Activated T-cell treated with anti-CD3 and anti-CD28 coated beads, Interleukin-2, amount 50 U/mL, for 72 hours (primary cell): ENCODE measurements at places on chromosomes 7 and 10. TPM values are rescaled to one million over a fixed set of nuclear protein-coding genes. Genes with fewer than 3 reads are reported as not detected.
A peak's percentile ranks its signal among the peaks of the same experiment; 100 is the strongest.

The FXYD4 gene
- total RNA-seq, result not detected

The NRG3 gene
- total RNA-seq, result not detected

The VWDE gene
- 0.43 TPM for total RNA-seq

The TYW1B gene
- total RNA-seq, result 1.5 TPM

GRCh38 chr7:152551304-152552036 is 115.7 kb upstream of the KMT2C start:
- DNase-seq, result no peak
- H3K4me3 ChIP-seq, result no peak overlapping the region
- no peaks in the 10 kb centered on the region for H3K36me3 ChIP-seq
- H3K27ac ChIP-seq, result no peak overlapping the region

DNA sequence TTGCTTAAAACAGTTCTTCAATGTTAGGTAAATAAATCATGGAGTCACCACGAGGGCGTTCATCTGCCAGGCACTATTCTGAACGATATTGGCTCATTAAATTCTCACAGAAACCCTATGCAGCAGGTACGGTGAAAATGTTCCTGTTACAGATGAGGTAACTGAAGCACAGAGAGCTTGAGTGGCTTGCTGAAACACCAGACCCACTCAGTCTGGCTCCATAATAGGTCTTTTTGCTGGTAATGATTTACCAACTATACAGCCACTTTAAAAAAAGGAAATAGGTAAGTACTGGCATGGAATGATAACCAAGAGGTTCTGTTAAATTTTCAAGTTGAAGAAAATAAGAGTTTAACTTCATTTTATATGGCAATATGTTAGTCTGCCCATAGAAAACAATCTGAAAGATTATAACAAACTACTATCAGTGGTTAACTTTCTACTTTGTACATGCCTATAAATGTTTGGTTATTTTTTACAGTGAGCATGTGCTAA is 1.3 kb upstream of the TM9SF3 start:
- DNase-seq, result no peak
- H3K4me3 ChIP-seq, result no peak overlapping the region
- H3K27me3 ChIP-seq, result peaks cover 8% of the 10 kb centered on the region

- peaks cover 15% of the 10 kb centered on the region for H3K4me1 ChIP-seq
- H3K4me3 ChIP-seq, result no peak overlapping the region
- no peaks in the 10 kb centered on the region for H3K36me3 ChIP-seq
- H3K27me3 ChIP-seq, result no peaks in the 10 kb centered on the region
These were observed 121.6 kb downstream of the C10orf105 start for GRCh38 chr10:71597821-71598498.

GRCh38 chr7:155193716-155194115 is 104.0 kb upstream of the INSIG1 start:
- H3K27me3 ChIP-seq, result peaks cover 22% of the 10 kb centered on the region
- DNase-seq, result no peak
- H3K36me3 ChIP-seq, result peaks cover 31% of the 10 kb centered on the region
- H3K27ac ChIP-seq, result no peak overlapping the region

DNA sequence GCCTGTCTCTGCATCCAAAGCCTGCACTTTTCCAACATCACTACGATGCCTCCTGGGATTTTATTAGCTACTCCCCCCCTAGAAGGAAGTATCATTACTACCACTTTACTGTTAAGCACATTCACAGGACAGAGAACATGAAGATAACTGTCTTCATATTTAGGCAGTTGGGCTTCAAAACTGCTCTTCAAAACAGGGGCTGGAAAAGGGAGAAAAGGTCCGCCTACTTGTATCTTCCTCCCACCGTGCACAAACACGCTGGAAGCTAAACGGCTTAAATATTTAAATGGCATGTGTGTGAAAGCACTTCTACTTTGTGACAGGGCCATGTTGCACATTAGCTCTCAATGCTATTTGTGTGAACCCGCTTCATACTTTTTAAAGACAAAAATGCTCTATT is 999 bp downstream of the ITIH5 start:
- no peak overlapping the region for H3K27ac ChIP-seq
- no peaks in the 10 kb centered on the region for H3K36me3 ChIP-seq
- DNase-seq, result no peak

GRCh38 chr10:132677096-132677472 is 108.9 kb downstream of the NKX6-2 start:
- no peaks in the 10 kb centered on the region for H3K27me3 ChIP-seq
- DNase-seq, result no peak
- H3K4me3 ChIP-seq, result no peak overlapping the region
- H3K4me1 ChIP-seq, result peaks cover 6% of the 10 kb centered on the region
- H3K36me3 ChIP-seq, result no peaks in the 10 kb centered on the region

DNA sequence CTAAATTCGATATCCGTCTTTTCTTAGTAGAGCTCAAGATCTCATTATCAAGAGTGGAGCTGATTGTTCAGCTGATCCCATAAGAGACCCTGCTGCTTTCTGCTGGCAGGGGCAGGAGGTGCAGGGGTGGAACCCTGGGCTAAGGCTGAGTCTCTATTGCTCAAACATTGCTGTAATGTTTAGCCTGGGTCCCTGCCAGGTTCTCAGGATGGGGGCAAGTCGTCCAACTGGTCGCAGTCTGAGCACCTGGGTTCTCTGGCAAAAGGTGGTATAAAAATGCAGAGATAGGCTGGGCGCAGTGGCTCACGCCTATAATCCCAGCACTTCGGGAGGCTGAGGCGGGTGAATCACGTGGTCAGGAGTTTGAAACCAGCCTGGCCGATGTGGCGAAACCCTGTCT is 62.0 kb upstream of the NRBF2 start:
- no peak for DNase-seq
- peaks cover 9% of the 10 kb centered on the region for H3K4me1 ChIP-seq
- H3K27me3 ChIP-seq, result peaks cover 64% of the 10 kb centered on the region

DNA sequence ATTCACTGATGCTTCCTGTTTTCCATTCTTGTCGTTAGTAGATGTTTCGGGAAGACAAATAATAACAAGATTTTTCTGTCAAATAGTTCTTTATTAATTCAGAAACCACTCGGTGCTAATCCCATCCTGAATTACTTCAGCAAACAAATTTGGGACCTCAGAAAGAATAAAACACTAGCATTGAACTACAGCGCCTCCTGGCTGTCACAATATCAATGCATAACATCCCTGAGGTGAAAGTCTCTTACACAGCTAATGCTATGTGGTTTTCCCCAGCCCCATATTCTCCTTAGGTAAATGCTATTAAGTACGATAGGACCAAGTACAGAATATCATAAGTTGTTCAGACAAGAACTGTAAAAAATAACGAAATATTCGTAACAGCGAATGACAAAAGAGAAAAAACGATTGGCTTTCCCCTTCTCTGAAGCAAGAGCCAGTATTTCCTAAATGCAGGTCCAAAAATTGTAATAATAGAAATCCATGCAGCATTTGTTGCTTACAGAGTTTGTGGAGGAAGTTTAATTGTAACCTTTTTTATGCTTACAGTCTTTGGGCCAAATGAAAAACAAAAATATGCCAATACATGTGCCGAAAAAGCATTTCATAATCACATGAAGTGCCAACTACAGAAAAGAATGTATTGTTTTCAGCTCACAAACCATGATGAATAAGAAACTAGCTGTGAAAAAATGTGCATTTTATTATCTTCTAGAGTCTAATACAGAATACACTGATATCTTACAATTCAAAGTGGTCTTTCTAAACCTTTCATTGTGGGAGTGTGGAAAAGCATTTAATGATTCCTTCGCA is 47.3 kb downstream of the MYPN start:
- no peak overlapping the region for H3K27ac ChIP-seq
- peaks cover 5% of the 10 kb centered on the region for H3K27me3 ChIP-seq
- no peak overlapping the region for H3K4me3 ChIP-seq
- DNase-seq, result peak; percentile 52
- no peaks in the 10 kb centered on the region for H3K36me3 ChIP-seq
- peaks cover 14% of the 10 kb centered on the region for H3K4me1 ChIP-seq

DNA sequence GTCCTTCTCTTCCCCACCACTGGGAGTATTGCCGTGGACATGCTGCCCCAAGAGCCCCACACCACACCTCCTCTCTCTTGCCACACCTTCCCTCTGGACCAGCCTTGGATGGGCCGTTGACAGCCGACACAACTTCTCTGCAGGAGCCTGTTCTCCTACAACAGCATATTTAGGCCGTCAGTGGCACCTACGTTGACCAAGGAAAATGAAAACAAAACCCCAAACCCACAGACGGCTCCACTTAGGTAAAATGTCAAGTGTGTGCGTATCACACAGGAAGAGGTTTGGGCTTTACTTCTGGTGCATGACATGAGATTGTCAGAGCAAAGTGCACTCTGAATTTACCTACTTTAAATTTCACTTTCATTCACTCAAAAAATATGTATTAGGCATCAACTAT is 246.6 kb downstream of the ZMYND11 start:
- no peak overlapping the region for H3K27ac ChIP-seq
- peaks cover 7% of the 10 kb centered on the region for H3K4me1 ChIP-seq
- no peak for DNase-seq
- no peaks in the 10 kb centered on the region for H3K27me3 ChIP-seq
- H3K36me3 ChIP-seq, result no peaks in the 10 kb centered on the region
- H3K4me3 ChIP-seq, result peak overlapping the region; percentile 32
